Panc1 (cell line): ENCODE measurements at places on chromosomes 16 and 17.

DNA sequence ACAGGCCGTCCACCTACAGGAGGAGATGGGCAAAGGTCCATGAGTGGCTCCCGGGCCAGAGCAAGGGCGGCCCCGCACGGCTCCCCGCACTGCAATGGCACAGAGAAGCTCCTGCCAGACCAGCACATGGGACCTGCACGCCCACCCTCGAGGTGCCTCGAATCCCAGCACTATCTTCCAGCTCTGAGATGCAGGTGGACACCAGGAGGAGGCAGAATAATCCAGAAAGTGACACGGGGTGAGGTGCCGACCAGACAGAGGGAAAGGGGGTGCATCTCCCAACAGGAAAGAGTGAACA lies 26.5 kb upstream of the C16orf95 start:
- no peaks in the 10 kb centered on the region for H3K4me1 ChIP-seq
- no peak overlapping the region for H3K4me3 ChIP-seq
- H3K27me3 ChIP-seq = no peaks in the 10 kb centered on the region
- no peaks in the 10 kb centered on the region for H3K36me3 ChIP-seq

GRCh38 chr17:74754832-74755231 lies 6.4 kb downstream of the NHERF1 start:
- H3K4me1 ChIP-seq = peaks cover 46% of the 10 kb centered on the region
- no peaks in the 10 kb centered on the region for H3K36me3 ChIP-seq
- no peak overlapping the region for H3K27ac ChIP-seq
- H3K4me3 ChIP-seq = no peak overlapping the region
- DNase-seq = no peak

GRCh38 chr17:28078341-28079229 lies 36.1 kb downstream of the NLK start:
- peaks cover 5% of the 10 kb centered on the region; the same call in 1 of the 2 replicates for H3K4me1 ChIP-seq
- H3K36me3 ChIP-seq = no peaks in the 10 kb centered on the region
- DNase-seq = no peak

DNA sequence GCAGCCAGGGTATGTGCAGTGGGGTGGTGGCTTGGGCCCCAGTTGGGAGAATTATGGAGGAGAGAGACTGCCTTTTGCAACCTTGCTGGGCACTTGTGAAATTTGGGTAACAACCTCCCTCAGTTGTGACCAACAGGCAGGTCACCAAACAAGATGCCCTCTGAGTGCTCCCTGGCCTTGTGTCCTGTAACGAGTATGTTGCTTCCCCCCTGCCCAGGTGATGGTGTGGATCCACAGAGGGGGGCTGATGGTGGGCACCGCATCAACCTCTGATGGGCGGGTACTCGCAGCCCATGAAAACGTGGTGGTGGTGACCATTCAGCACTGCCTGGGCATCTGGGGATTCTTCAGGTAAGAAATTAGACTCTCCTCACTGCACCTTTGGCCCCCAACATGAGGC lies 74.3 kb downstream of the SLC6A2 start:
- no peak overlapping the region for H3K27ac ChIP-seq
- no peak for DNase-seq
- H3K4me1 ChIP-seq = no peaks in the 10 kb centered on the region
- no peaks in the 10 kb centered on the region for H3K27me3 ChIP-seq
- no peaks in the 10 kb centered on the region for H3K36me3 ChIP-seq
- no peak overlapping the region for H3K4me3 ChIP-seq

DNA sequence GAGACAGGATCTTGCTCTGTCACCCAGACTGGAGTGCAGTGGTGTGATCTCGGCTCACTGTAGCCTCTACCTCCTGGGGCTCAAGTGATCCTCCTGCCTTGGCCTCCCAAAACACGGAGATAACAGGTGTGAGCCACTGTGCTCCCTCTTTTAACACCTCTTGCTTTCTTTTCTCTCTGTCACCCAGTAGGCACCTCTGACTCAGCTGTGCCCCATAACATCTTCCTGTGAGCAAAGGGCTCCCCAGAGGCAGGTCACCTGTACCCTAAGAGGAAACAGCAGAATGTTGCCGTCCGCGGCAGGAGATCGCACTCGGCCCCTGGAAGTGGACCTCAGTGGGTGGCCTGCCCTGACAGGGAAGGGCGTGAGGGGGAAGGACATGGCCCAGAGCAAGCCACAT lies 918 bp upstream of the NLRC3 start:
- no peak overlapping the region for H3K27ac ChIP-seq
- DNase-seq = no peak
- H3K4me3 ChIP-seq = no peak overlapping the region
- no peaks in the 10 kb centered on the region for H3K36me3 ChIP-seq
- no peaks in the 10 kb centered on the region for H3K27me3 ChIP-seq

GRCh38 chr17:19264681-19265080 lies 27.5 kb downstream of the EPN2 start:
- H3K4me3 ChIP-seq = no peak overlapping the region
- no peaks in the 10 kb centered on the region for H3K4me1 ChIP-seq
- DNase-seq = no peak
- no peaks in the 10 kb centered on the region for H3K27me3 ChIP-seq

DNA sequence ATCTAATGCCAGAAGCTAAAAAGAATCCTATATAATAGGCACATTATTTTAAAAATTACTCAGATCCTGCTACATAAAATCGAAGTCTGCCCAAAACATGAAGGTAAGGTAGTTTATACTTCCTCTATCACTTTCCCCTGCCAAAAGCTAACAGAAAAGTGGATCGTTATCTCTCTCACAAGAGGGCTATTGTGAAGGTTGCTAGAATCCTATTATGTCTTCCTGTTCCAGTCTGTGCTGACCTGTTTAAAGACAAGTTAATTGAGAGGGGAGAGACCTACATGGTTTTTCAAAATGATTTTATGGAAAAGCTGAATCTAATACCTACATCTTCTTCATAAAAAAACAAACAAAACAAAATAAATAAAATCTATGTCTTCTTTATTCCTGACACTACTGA lies 1410.9 kb upstream of the CDH8 start:
- no peak for DNase-seq
- H3K27ac ChIP-seq = no peak overlapping the region
- H3K4me3 ChIP-seq = no peak overlapping the region
- H3K36me3 ChIP-seq = no peaks in the 10 kb centered on the region
- H3K27me3 ChIP-seq = no peaks in the 10 kb centered on the region

GRCh38 chr16:57711346-57711745 lies 16.7 kb downstream of the DRC7 start:
- no peaks in the 10 kb centered on the region for H3K36me3 ChIP-seq
- no peak overlapping the region for H3K4me3 ChIP-seq
- no peak overlapping the region for H3K27ac ChIP-seq
- no peak for DNase-seq
- no peaks in the 10 kb centered on the region for H3K4me1 ChIP-seq

DNA sequence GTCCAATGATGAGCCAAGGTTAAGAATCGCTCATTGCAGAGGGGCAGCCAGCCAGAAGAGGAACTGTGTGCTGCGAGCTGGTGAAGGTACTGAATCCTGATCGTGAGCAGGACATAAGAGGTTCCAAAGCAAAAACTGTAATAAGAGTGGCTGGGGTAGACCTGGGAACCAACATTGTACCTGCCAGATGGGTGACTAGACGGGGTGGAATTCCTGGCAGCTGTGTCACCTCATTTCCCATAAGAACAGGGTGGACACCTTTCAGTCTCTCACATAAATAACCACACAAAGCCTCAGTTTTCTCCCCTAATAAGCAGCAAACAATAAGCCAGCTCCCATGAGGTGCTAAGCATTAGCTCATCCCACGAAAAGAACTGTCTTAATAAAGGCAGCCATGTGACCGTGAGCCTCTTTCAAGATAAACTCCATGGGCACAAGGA lies 290.3 kb downstream of the SOX9 start:
- H3K27me3 ChIP-seq = no peaks in the 10 kb centered on the region
- peaks cover 59% of the 10 kb centered on the region for H3K4me1 ChIP-seq
- H3K27ac ChIP-seq = peak overlapping the region; percentile 70
- H3K4me3 ChIP-seq = no peak overlapping the region
- no peak for DNase-seq

GRCh38 chr16:49312389-49312985 lies 30.8 kb upstream of the CBLN1 start:
- H3K4me1 ChIP-seq = no peaks in the 10 kb centered on the region
- no peak overlapping the region for H3K27ac ChIP-seq
- no peak overlapping the region for H3K4me3 ChIP-seq
- no peaks in the 10 kb centered on the region for H3K27me3 ChIP-seq
- DNase-seq = no peak
